ENCODE measurements at places on chromosomes 5 and 9.

DNA sequence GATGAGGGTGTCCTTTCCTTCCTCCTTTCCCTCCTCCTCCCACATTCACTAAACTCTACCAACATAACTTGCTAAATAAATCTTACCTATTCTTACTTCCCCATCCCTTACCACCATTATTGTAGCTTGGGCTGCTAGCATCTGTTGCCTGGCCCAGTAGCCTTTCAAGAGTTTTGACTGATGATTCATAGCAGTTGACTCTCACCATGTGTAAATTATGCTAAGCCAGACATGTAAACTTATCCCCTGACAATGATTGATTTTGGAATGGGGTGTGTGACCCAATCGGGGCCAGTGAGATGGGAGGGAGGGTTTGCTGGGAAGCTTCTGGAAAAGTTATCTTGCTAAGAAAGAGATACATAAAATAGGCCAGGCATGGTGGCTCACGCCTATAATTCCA, 161.8 kb upstream of the SPRY4 start:
- no peak for DNase-seq

DNA sequence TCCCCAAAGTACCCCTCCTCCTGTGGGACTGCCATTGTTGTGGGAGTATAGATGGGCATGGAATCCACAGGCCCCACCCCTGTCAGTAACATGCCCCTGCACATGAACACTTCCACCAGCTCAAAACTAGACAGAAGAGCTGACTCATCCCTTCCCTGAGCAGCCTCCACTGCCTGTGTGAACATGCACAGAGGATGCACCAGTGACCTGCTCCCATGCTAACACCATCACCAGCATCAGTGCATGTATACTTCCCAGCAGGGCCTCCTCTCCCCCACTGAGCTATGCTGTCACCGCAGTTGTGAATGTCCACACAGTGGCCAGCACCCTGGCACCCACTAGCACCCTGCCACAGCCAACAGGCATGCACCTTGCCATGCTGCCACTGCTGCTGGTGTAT, 939.8 kb downstream of the EFNA5 start:
- no peak for DNase-seq

DNA sequence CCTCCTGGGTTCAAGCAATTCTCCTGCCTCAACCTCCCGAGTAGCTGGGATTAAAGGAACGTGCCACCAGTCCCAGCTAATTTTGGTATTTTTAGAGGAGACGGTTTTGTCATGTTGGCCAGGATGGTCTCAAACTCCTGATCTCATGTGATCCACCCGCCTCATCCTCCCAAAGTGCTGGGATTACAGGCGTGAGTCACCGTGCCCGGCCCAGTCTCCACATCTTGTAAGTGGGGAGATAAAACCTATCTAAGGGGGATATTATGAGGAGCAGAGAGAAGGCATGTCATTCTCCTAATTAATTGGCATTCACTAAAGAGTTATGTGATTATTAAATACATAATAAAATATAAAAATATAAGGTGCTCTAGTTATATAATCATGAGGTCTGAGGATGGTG, 94.1 kb upstream of the BOD1 start:
- DNase-seq, result no peak

DNA sequence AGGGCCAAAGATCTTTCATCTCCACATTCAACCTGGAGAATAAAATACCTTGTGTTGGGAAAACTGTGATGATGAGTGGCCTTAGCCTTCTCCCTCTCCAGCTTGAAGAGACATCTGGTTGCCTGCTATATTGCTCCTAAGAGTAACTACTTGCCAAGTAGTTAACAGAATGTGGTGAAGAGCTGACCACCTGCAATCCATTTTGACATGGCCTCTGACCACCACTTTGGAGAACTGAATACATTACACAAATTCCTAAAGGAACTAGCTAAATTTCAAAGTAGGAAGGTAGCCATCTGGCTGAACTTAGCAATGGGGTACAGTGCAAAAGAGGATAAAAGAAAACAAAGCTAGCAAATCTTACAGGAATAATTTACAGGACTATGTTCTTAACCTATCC, 7.2 kb downstream of the TBCA start:
- DNase-seq, result no peak

- DNase-seq, result no peak
These were observed 424.1 kb upstream of the KIF2A start for GRCh38 chr5:61881821-61882487.

DNA sequence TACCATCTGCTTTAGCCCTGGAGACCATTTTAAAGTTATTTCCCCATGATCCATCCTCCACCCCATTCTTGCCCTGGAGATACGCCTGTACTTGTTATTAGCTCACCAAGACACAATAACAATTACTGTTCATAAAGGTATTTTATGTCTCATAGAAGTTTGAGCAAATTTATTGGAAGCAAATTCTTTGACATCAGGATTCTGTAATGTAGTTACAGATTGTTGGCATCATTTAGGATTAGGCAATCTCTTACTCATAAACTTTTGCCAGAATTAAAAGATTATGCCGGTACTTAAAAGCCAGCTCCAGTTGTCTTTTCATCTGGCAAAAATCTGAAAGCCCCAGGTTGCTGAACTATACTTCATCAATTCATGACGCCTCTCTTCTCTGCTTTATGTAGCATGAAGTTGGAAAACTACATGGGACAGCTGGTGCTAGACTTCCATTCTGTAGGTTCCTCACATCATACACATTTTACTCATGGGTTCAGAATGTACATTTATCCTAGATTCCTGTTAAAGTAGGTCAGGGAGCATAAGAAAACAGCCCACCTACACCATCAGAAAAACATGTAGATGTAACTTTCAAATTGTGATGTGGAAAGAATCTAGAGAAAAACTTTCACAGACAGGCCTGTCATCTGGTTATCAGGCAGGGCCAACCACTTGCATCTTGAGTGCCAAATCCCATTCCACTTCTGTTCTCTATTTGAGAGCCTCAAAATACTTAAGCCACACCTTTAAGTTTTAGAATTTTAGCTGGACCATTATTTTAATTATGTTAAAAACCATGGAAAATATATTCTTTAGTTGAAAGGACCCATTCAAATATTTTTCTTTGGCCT, 14.0 kb downstream of the ATP10B start:
- no peak for DNase-seq

GRCh38 chr9:13705918-13706317, 426.4 kb upstream of the MPDZ start:
- no peak for DNase-seq

Measured in stimulated activated CD4-positive, alpha-beta T cell treated with anti-CD3 and anti-CD28 coated beads, TNF-alpha, amount 100 ng/mL, for 1 hour (primary cell).